ENCODE measurements at places on chromosomes 12 and 14.
A peak's percentile ranks its signal among the peaks of the same experiment; 100 is the strongest.

GRCh38 chr14:23094666-23095195, at the start of gene ACIN1:
TSS of gene ACIN1 (minus strand) at chr14:23095136. CDS start at chr14:23095112, 24 bp downstream.
- peak; percentile 67 for DNase-seq

DNA sequence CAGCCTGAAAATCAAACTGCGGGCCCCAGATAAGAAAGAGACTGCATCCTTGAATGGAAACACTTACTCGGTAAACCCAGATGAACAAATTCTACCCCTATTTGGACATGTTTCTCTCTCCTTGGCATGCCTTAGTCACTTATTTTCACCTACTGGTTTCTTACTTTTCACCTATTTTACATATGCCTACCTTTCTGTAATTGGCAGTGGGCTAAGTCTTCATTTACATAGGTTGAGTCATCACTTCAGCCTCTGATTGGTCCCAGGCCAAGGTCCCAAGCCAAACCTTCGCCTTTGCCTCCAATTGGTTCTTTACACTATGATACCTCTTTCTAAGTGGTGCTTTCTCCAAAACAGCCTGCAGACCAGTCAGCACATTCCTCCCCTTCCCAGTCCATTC, 111.3 kb downstream of the DYRK2 start:
- DNase-seq, result no peak

- no peak for DNase-seq
These were observed 73.2 kb upstream of the EGLN3 start for GRCh38 chr14:34023824-34024767.

DNA sequence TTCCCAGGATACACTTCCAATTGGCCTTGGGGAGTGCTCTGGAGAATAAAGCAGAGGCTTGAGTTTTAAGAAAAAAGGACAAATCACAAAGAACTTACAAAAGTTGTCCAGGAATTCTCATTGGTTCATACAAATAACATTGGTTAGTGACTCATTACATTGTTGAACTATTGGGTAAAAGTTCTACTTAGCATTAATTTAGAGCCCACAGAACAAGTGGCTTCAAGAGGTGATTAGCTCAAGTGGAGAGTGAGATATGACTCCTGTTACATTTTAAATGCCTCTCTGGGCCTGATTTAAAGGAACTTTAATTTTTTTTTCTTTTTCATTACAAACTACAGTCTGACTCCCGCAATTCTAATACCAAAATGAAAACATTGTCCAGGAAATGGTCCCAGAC, 72.9 kb downstream of the ASCL4 start:
- DNase-seq, result no peak

DNA sequence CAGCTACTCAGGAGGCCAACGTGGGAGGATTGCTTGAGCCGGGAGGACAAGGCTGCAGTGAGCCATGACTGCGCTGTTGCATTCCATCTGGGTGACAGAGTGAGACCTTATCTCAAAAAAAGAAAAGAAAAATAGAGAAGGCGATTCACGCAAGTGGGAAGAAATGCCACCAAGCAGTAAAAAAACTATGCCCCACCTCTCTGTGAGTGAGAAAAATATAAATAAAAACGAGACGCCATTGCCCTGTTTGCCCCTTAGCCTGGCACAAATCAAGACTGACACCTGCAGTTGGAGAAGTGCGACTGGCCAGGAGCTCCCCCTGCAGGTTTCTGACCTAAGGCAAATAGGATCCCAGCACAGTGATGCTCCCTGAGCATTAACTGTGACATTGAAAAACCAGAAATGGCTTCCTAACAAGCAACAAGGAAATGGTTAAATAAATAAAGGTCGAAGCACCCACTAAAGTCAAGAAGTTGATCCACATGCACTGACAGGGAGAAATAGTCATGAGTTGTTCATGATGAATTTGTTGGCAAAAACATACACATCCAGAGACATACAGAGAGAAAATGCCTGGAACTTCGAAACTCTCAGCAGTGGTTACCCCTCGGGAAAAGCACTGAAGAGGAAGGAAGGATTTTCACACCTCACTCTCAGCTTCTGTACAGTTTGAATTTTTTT, 21.1 kb downstream of the GSC start:
- DNase-seq, result no peak

GRCh38 chr12:69816082-69816481, 8.9 kb upstream of the MYRFL start:
- DNase-seq, result no peak

DNA sequence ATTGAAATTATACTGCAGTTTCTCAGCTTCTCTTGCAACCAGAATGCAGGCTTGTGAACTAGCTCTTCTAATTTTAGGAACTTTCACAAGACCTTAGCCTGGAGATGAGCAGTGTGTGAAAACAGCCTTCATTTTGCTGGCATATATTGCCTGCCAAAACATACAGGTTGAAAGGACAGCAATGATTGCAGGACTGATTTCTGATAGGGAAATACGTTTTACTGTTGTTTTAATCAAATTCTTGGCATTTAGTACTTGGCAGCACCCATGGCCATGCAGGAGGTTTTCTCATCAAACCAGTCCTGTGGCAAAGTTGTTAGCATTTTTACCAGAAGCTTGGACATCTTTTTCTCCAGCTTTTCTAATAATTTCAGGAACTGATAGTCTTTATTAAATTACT, 91.9 kb upstream of the MUCL1 start:
- no peak for DNase-seq

- DNase-seq, result no peak
These were observed 127.3 kb downstream of the CNTN1 start for GRCh38 chr12:40819436-40820108.

DNA sequence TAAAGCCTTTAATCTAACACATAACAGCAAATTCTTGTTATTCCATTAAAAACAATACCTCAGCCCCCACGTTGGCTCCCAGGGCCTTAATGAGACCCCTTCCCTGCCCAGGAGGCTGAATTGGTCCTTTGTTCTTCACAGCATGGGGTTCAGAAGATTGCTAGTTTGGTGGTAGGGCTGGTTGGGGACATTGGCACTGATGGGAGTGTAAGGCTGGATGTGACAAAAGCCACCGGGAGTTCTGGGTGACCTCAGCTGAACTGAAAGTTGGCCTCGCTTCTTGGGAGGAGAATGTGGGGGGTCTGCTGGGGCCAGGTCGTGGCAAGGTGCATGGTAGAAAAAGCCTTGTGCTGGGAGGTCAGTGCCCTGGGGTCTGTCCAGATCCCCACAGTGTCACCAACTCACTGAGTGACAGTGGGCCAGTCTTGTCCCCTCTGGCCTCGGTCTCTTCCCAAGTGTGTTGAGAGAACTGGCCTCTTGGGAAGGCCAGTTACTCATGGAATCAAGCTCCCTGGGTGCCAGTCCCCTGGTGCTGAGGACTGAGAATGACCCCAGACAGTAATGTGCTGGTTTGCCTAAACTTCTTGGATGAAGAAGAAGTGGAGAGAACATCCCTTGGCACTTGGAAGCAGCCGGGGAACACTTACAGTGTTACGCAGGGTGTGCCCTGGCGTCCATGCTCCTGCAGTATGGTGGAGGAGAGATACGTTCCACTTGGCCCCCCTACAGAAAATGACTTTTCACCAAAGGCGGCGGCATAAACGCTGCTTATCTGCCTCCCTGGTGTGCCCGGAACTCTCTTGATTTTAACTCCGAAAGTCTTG, 283.7 kb upstream of the RTL1 start:
- DNase-seq, result no peak

GRCh38 chr12:3336606-3337311, 154.2 kb upstream of the PRMT8 start:
- no peak for DNase-seq

DNA sequence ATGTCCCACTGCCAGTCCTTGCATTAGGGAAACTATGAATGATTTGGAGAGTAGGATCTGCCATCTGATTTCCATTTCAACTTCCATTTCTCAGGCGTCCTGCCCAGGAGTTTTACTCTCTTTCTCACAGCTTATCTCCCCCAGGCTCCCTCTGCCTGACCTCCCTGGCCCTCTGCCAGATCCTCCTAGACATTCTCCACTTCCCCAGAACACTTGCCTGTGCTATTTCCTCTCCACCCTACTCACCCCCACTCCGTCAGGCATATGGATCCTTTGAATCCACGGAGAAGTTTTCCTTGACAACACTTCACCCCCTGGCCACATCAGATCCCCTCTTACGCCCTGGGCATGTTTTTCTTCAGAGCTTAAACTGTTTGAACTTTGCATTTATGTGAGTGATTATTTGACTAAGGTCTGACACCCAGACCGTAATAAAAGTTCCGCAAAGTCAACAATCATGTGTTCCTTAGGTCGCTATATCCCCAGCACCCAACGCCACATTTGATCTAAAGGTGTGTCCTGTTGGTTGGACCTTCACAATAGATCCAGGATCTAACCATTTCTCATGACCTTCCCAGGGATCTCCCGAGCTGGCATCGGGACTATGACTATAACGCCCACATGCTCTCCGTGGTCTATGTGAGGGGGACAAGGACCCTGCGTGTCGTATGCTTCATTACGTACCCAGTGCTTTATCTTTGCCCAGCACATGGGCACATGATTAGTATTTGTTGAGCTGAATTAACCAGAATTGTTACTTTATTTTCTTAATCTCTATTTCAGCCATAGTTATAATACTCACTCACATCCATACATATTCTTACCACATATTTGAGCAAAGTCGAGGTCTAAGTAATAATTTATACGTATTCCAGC, 255.8 kb upstream of the FOXN3 start:
- DNase-seq, result no peak

DNA sequence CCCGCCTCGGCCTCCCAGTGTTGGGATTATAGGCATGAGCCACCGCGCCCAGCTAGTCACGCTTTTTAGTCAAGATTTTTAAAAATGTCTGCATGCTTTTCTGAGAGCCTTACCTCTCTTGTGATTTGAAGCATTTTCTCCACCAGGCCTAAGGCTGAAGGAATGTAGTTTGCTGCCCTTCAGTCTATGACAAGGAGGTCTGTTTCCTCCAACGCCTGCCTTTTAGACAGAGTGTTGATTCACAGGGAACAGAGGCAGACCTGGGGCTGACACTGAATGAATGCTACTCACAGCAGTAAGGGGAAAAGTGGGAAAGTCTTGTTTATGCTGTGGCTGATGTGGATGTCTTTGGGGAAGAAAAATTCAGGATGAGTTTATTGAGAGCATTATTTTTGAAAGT, 27.2 kb upstream of the MDM2 start:
- DNase-seq, result no peak

DNA sequence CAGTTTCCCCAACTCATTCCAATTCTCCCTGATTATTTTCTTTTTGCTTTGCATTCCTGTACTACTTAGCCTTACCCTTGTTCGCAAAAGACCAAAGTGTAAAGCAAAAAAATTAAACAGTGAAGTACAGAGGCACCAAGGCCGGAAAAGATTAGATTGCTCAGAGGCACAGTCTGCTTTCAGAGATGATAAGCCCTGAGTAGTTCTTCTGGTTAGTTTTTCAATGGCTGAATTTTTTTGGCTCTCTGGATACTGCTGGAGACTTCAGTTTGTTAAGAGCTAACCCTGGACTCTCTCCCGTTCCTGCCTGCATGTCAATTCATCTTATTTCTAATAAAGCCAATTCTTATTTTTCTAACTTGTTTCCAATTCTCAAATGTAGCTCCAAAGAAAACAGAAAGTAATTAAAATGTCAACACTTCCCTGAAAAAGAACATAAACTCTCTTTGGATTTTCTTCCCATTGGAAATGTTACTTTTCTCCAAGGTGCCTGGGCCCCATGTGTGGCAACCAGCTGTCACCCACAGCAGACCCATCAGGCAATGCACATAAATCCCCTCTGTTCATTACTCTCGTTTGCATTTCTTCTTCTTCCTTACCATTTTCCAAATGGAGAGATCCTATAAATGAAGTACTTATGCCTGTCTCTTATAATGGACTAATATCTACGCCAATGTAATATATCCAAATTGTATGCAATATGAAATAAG, 142.8 kb downstream of the BTG1 start:
- DNase-seq, result no peak
